ENCODE measurements at places on chromosomes 1 and 21.
A peak's percentile ranks its signal among the peaks of the same experiment; 100 is the strongest.

- no peak for DNase-seq
Measured at GRCh38 chr1:234770924-234771540, 161.1 kb upstream of the IRF2BP2 start.

DNA sequence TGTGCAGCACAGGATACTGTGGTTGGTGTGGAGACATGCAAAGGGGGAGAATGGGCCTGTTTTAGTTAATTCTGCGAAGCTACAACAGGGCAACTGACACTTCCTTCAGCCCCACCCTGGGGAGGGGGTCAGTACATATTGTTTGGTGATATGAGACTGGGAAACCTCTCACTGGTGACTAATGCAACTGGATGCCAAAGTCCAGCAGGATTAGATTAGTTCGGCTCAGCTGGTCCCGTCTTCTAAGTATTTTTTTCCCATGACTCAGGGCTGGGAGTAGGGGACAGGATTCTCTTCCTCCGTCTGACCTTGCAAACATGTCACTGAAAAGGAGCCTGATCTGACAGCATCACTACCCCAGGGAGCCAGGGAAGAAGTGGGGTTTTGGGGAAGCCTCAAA is 43.0 kb downstream of the PLXNA2 start:
- peak; percentile 55 for DNase-seq

- no peak for DNase-seq
Measured at GRCh38 chr1:221992427-221992826, 250.5 kb upstream of the DUSP10 start.

DNA sequence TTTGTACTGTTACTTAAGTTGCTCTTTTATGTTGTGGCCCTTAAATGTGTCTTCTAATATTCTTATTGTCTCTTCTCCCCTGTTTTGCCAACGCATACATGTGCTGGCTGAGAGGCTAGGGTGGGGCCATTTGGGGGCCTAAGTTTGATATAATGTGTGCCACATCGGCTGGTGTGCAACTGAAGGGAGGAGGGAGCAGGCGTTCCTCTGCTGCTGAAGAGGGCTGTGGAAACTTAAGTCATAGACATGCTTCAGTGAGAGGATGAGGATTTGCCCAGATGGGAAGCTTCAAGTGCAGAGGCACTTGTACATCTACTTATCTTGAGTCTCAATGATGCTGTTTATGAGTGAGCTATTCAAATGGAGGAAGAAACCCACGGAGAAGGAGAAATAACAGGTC is 630.6 kb downstream of the LMO4 start:
- DNase-seq: no peak

GRCh38 chr1:6483761-6484117 is 7.7 kb downstream of the PLEKHG5 start:
- no peak for DNase-seq

- DNase-seq: no peak
Measured at GRCh38 chr1:109024646-109025045, 17.3 kb downstream of the WDR47 start.

DNA sequence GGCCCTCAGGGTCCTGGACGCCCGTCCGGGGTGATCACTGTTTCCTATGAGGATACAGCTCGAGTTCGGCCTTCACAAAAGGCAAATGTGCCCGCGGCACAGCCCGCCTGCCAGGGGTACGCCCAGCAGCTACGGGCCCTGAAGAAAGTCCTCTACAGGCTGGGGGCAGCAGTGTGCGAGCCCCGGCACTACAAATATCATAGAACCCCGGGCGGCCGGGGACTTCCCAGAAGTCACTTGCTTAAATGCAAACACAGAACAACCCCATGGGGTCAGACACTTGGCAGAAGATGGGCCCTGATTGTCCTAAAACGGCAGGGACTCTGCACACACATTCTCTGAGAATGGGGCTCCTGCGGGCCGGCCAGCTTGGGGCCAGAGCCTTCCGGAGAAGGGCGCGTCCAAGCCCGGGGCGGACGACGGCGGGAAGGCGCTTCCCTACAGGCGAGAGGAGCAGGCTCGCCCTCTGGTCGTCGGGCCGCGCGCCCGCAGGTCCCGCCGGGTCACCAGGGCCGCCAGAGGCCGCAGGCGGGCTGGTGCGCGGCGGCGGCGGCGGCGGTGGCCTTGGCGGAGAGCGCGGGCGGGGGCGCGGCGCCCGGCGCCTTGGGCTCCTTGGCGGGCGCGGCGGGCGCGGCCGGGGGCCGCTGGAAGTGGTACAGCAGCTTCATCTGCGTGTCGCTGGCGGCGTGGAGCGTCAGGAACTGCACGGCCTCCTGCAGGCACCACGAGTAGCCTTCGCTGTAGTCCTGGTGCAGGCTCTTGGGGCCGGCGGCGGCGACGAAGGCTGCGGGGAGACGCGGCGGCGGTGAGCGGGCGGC is 888 bp downstream of the HES5 start:
- DNase-seq: peak; percentile 73

DNA sequence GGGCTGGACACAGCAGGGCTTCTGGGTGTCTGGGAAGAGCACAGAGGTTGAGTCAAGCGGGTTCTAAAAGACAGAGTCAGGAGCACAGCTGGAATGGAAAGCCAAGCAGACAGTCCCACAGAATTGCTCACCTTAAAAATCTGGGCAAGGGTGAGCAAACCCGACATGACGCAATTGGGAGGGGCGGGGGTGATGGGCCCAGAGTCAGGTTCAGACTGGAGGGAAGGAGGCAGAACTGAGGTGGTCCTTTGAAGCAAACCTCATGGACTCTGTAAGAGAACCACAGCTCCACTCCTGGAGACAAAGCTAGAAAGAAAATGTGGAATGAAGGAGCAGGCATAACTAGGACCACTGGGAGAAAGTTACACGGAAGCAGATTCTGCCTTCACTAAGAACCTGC is 49.0 kb downstream of the FAM78B start:
- DNase-seq: no peak

- peak; percentile 39 for DNase-seq
Measured at GRCh38 chr1:66542811-66543767, 9.1 kb downstream of the SGIP1 start.

- DNase-seq: no peak
Measured at GRCh38 chr21:15809818-15810217, 80.0 kb downstream of the USP25 start.

DNA sequence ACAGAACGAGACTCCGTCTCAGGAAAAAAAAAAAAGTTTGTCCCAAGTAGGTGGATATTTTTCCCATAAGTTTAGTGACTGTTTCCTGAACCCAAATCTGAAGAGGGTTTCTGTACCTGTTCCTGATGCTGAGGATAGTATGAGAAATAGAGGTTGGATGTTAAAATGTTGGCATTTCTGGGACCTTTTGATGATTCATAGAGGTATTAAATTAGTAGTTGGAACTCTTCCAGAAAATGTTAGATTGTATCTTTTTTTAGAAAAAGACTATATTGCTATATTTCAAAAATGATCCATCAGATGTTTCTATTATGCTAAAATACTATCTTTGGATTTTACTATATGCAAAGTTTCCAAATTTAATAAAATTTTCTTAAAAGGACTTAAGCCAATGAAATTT is 2.9 kb upstream of the CENPL start:
- no peak for DNase-seq

DNA sequence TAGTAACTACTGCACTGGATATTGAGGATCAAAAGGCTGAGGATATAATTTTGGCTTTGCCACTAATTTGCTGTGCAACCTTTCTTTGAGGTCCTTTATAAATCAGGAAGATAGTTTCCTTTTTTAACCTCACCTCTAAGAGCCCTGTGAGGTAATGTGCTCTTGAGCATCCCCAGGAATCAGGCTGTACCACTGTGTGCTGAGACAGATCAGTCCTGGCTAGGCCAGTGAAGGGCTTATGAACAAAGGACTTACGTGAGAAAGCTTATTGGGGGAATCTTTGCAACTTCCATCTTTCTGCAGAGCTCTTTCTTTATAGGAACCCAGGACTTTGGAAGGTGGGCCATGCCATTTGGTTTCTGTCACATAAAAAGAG is 188.9 kb downstream of the SIPA1L2 start:
- no peak for DNase-seq

- no peak for DNase-seq
Measured at GRCh38 chr1:79662596-79662995, 656.1 kb upstream of the ADGRL4 start.

- DNase-seq: no peak
Measured at GRCh38 chr21:33185852-33186251, 43.9 kb upstream of the IFNAR2 start.

DNA sequence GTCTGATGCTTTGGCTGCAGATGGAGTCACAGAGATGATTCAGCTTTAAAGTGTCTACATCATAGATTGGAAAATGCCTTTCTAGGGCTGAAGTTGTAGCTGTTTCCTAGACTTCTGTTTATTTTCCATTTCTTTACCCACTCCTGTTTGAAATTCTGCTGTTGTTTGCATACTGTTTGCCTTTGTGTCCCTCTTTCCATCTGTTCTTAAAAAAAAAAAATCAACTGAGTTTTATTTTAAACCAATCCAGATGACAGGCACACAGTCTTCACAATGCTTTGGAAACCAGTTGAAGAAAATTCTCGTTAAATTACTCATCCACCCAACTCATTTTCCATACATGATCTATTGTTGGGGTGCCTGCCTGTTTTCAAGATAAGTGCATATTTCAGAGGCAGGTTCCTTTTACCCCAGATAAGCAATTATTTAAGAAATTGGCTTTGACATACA is 245.9 kb downstream of the DISC1 start:
- DNase-seq: no peak

DNA sequence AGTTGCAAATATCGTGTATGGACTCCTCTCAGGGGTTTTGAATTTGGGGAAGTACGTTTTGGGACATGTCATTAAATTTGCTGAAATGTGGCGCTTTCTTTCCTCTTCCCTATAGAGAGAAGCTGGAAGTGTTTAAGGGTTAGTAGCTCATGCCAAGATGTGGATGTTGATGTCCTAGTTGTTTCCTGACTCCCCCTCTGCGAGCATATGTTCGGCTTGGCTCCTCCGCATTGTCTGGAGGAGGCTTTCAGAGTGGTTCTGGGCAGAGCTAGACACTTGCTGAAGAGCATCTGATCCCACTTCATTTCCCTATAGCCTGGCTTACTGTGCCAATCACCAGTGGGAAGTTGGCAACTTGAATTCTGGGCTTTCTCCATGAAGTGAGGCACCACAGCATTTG is 347.4 kb upstream of the B3GALT2 start:
- no peak for DNase-seq

DNA sequence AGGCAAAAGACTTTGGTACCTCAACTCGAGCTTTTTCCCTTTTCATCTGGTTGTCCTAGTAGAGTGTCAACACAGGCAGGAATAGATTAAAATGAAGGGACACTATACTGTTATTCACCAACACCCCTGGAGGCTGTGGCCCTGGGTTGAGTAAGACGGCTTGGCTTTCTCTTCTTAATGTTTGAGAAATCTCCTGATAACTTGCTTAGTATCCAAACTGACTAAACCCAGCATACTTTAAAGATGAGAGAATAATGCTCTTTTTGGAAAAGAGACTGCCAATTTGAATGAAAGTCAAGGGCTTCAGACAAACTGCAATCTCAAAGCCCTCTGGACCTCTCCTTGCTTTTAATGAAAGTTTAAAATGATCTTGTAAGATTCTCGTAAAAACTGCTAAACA is 2.6 kb upstream of the SLC30A1 start:
- DNase-seq: no peak

GRCh38 chr21:45816794-45817193 is 164.8 kb upstream of the COL6A1 start:
- DNase-seq: no peak

- no peak for DNase-seq
Measured at GRCh38 chr1:181014477-181015250, 8.0 kb downstream of the STX6 start.

GRCh38 chr1:47174656-47175020 is 15.2 kb downstream of the PDZK1IP1 start:
- DNase-seq: no peak

DNA sequence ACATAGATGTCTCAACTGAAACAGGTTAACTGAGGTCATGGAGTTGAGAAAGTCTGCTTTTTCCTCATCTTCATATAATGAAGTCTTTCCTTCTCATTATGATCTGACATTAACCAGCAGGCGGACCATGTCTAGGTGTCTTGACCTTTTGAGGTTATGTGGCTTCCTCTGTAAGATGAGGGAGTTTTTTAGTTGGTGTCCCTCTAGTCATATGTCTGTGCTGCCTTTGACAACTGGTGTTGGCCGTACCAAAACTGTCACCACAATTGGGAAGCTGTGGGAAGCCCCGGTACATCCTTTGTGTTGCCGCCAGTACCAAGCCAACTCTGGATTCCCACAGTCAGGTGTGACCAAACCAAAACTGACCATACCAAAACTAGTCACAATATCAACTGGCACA is 105.1 kb downstream of the PBX1 start:
- no peak for DNase-seq

DNA sequence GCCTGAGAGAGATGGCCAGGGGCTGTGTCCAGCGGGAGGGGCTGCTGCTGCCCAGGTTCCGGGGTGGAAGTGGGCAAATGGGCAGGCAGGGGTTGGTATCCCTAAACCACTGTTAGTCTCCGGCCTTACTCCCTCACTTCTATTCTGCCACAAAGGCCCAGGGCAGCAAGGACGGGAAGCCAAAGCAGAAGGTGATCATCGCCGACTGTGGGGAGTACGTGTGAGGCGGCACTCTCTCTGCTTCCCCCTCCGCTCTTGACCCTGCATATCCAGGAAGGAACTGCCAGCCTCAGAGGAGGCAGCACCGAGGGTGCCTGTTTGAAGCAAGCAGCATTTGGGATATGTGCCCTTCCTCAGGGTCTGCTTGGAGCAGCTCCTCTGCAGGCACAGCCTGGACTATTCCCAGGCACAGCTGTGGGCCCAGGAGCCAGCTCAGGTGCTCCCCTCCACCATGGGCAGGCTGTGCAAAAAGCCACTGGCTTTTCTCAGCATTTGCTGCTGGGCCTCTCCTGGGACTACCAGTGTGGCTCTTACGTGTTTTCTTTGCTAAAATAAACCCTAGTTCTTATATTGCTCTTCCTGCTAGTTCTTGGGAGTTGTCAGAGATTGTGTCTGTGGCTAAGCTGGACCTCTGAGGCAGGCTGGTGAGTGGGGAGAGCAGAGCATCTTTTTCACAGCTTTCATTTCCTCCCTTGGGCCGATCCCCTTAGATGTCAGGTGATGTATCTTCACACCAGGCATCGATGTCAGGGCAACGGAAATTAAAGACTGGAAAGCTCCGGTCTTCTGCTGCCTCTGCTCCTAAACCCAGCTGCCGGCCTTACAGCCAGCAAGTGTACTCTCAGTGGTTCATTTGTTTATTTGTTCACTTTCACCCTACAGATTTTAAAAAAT is 14.7 kb downstream of the PPIE start:
- no peak for DNase-seq

- no peak for DNase-seq
Measured at GRCh38 chr1:169576241-169576934, 9.9 kb downstream of the F5 start.

GRCh38 chr21:27476696-27477095 is 509.8 kb upstream of the ADAMTS5 start:
- DNase-seq: no peak

- DNase-seq: no peak
Measured at GRCh38 chr1:30479575-30479974, 243.8 kb downstream of the MATN1 start.

All from trophoblast cell (in vitro differentiated cells and primary cell).